ENCODE measurements at places on chromosomes 4 and X.

DNA sequence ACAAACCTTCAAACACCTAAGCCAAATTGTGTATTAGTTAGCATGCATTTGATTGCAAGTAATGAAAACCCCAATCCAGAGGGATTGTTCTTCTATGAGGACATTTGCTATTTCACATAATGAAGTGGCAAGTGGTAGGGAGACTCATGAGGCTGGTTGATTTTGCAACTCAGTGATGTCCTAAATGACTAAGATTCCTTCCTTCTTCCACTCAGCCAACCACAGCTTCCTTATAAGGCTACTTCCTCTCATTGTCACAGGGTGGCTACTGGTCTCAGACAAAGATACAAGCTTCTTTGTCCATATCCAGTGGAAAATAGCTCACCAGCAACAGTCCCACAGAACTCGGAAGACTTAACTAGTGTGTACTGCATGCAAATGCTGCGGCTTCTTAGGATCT, 5.3 kb upstream of the OTC start:
- no peak for DNase-seq

GRCh38 chr4:74474345-74475090, 29.6 kb downstream of the AREG start:
- DNase-seq = no peak

GRCh38 chr4:56803471-56803870, 18.0 kb downstream of the SPINK2 start:
- no peak for DNase-seq

GRCh38 chrX:122092360-122092759, 1045.0 kb downstream of the GLUD2 start:
- no peak for DNase-seq

DNA sequence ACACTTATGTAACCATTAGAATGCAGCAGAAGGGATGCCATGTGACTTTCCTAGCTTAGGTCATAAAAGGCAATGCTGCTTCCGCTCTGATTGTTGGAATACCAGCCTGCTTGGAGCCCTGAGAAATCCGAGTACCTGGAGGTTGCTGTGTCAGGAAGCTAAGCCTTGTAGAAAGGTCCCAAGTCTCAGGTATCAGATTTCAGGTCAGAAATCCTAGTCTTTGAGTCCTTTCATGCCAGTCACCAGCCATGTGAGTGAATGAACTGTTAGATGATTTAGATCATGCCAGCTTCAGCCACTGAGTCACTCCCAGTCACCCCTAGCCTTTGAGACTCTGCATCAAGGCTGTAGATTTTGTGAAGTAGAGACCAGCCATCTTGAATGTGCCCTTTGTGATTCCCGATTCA, 23.5 kb downstream of the RAP1GDS1 start:
- no peak for DNase-seq

GRCh38 chrX:46551494-46552128, 6.4 kb upstream of the ZNF674 start:
- DNase-seq = no peak

- no peak for DNase-seq
Measured at GRCh38 chr4:163175971-163176958, 9.6 kb upstream of the NAF1 start.

- DNase-seq = no peak
Measured at GRCh38 chr4:5206016-5206790, 154.9 kb downstream of the STK32B start.

Measured in NCI-H2171 (cell line).